Pancreas (tissue), 10 donors: ENCODE measurements at places on chromosomes 16 and 17. TPM values are rescaled to one million over a fixed set of nuclear protein-coding genes. Genes with fewer than 3 reads are reported as not detected.
A peak's percentile ranks its signal among the peaks of the same experiment; 100 is the strongest.

- no peaks in the 10 kb centered on the region for H3K36me3 ChIP-seq
- peaks cover 4% of the 10 kb centered on the region for H3K27me3 ChIP-seq
Observed at GRCh38 chr17:13367154-13367553, 234.6 kb downstream of the HS3ST3A1 start.

GRCh38 chr16:46844771-46845170 is 13.8 kb upstream of the C16orf87 start:
- H3K27ac ChIP-seq = no peak overlapping the region
- DNase-seq = no peak
- no peaks in the 10 kb centered on the region for H3K36me3 ChIP-seq
- no peaks in the 10 kb centered on the region for H3K4me1 ChIP-seq
- no peaks in the 10 kb centered on the region for H3K27me3 ChIP-seq

GRCh38 chr17:6640536-6641246 is at the start of the genes KIAA0753 and TXNDC17:
Gene KIAA0753 (minus strand): TSS chr17:6640711. CDS start chr17:6635103, 5,608 bp downstream.
Gene TXNDC17 (plus strand): TSS chr17:6641060. CDS start chr17:6641083, 23 bp downstream.
- peak within 1 kb of the TSS; percentile 85 for H3K4me3 ChIP-seq
- H3K4me1 ChIP-seq = peaks cover 8% of the 10 kb centered on the region
- peaks cover 11% of the 10 kb centered on the region for H3K36me3 ChIP-seq
- peak; percentile 88 for DNase-seq
- H3K27me3 ChIP-seq = no peaks in the 10 kb centered on the region
- H3K27ac ChIP-seq = peak within 1 kb of the TSS; percentile 81

Gene CD79B
- total RNA-seq = 0.20 TPM

DNA sequence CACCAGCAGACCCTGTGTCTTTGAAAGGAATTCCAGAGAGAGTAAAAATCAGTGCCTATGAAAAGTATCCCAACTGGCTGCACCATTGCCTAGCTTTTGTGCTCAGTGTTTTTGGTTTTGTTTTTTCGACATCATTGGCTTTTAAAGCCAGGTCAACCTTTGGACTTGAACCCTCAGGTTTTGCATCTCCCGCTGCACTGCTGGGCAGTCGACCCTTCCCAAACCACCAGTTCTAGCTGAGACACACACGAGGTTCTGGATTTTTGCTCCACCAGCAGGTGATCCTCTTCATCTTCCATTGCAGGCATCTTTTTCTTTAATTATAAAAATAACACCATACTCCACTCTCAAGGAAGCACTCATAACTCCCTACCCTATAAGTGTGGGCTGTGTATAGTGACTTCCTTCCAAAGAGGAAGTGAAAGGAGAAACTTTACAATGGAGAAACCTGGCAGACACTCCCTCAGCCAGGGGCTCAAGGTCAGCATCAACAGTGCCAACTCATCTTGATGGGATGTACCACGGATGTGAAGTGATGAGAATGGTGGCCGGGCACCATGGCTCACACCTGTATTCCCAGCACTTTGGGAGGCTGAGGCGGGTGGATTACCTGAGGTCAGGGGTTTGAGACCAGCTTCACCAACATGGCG is 57.8 kb downstream of the BMERB1 start:
- DNase-seq = no peak
- H3K4me3 ChIP-seq = no peak overlapping the region
- no peak overlapping the region for H3K27ac ChIP-seq
- no peaks in the 10 kb centered on the region for H3K27me3 ChIP-seq
- no peaks in the 10 kb centered on the region for H3K36me3 ChIP-seq

Gene SLC2A4
- 0.32 TPM for total RNA-seq

DNA sequence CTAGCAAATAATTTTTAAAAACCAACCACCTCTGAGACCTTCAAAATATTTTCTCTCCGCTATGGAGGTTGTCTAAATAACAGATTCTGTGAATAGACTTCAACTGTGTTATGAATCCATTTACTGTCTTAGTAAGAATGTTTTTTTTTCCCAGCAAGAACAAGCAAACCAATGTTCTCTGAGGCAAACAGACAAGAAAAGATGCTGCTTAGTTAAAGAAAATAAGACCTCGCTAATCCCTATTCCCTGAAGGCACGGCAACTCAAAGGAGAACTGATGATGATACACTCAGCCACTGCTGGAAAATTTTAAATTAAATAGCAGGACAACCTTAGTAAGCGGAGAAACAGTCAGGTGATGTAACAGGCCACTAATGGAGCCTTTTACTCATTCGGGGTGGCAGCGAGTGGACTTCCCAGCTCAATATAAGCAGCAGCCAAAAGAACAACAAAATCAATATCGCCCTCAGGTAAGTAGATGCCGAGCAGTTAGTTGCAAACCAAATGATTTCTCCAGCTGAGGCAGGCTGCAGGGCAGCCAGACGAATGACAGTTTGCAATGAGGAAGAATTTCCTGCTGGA is 81.8 kb downstream of the CPPED1 start:
- H3K27me3 ChIP-seq = no peaks in the 10 kb centered on the region
- H3K27ac ChIP-seq = no peak overlapping the region

Gene HS3ST3B1
- 0.65 TPM for total RNA-seq

Gene FLCN
- 42.1 TPM for total RNA-seq

Gene CA5A
- not detected for total RNA-seq

DNA sequence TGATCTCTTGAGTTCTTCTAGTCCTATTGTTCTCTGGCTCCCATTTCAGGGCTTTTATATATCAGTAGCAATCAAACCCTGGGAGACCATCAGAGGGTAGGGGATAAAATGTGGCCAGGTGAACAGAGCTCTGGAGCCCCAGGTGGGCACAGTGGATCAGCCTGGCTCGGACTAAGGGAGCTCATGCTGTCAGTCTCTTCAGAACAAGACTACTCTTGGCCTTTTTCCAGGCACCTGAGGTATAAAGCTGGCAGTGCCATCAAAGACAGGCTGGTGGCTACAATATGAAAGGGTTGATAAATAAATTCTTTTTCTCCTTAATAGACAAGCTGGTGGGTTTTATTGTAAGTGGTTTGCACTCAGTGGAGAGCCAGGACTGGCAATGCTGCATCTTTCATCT is 160.0 kb upstream of the CCL2 start:
- no peak for DNase-seq
- no peaks in the 10 kb centered on the region for H3K36me3 ChIP-seq
- no peak overlapping the region for H3K27ac ChIP-seq
- H3K4me1 ChIP-seq = no peaks in the 10 kb centered on the region
- no peak overlapping the region for H3K4me3 ChIP-seq
- no peaks in the 10 kb centered on the region for H3K27me3 ChIP-seq

DNA sequence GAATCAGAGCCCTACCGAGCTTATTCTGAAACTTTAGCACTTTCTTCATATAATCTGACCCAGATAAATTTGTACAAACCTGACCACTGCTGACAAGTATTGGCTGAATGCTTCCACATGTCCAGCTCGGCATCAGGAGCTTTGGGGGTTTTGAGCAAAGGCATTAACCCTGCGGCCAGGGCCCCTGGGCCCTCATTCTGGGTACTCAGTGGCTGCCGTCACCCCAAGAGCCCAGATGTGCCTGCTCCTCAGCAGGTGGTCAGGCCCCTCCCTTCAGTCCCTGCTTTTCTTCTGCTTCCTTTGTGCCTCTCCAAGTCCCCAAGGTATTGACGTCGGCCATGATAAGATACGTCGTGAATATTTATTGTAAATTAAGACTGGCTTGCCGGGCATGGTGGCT is 47.3 kb upstream of the CHMP6 start:
- no peaks in the 10 kb centered on the region for H3K27me3 ChIP-seq
- H3K4me3 ChIP-seq = no peak overlapping the region
- no peak for DNase-seq
- H3K27ac ChIP-seq = no peak overlapping the region

DNA sequence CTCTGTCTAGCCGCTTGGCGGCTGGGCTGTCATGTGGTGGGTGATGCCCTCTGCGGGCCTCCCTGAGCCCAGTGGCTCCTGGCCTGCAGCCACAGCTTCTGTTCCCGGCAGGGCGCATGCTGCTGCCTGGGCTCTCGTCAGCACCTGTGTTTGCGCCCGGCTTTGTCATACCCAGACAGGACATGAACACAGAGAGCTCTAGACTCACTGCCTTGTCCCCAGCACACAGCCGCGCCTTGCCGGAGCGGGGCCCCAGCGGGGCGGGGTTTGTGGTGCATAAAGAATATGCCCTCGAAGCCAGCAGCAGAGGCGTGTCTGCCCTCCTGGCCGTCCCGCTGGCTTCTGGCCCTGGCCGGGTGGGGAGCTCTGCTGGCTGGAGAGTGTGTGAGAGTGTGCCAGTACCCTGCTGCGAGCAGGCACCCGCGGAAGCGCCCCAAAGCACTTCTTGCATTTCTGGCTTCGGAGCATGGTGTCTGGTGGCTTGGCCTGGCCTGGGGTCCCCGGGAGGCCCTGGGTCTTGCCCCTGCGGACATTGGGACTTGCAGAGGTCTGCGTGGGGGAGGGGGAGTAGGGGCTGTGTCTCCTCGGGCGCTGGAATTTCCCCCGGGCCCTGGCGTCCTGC is 14.4 kb downstream of the ASPSCR1 start:
- peak; percentile 87 for DNase-seq
- H3K27me3 ChIP-seq = no peaks in the 10 kb centered on the region
- H3K36me3 ChIP-seq = no peaks in the 10 kb centered on the region
- peaks cover 15% of the 10 kb centered on the region for H3K4me1 ChIP-seq

DNA sequence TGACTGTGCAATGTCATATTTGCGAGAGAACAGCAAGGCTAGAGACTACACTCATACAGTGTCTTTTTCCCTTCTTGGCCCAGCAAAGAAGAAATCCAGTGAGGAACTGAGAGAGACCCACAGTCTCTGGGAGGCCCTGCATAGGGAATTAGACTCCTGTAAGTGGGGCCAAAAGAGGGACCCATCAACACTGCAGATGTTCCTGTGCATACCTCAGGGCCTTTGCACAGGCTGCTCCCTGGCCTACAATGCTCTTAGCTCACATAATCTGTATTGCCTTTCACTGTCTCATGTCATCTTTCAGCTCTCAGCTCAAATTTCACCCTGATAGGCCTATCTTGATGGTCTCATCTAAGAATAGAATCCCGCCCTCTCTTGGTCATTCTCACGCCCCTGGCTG is 9.2 kb downstream of the SYCE1L start:
- H3K27ac ChIP-seq = no peak overlapping the region
- H3K27me3 ChIP-seq = no peaks in the 10 kb centered on the region
- H3K4me3 ChIP-seq = no peak overlapping the region
- no peaks in the 10 kb centered on the region for H3K36me3 ChIP-seq
- H3K4me1 ChIP-seq = no peaks in the 10 kb centered on the region
- no peak for DNase-seq

GRCh38 chr17:15498107-15498506 is 30.7 kb upstream of the CDRT4 start:
- no peak overlapping the region for H3K4me3 ChIP-seq
- H3K4me1 ChIP-seq = no peaks in the 10 kb centered on the region
- H3K27ac ChIP-seq = no peak overlapping the region
- no peak for DNase-seq

GRCh38 chr16:73265935-73266334 is 218.0 kb upstream of the ZFHX3 start:
- H3K4me1 ChIP-seq = no peaks in the 10 kb centered on the region
- DNase-seq = no peak
- no peaks in the 10 kb centered on the region for H3K27me3 ChIP-seq
- H3K36me3 ChIP-seq = no peaks in the 10 kb centered on the region
- no peak overlapping the region for H3K4me3 ChIP-seq

- no peaks in the 10 kb centered on the region for H3K4me1 ChIP-seq
- H3K27me3 ChIP-seq = no peaks in the 10 kb centered on the region
- peak within 1 kb of the TSS; percentile 50 for H3K4me3 ChIP-seq
- no peaks in the 10 kb centered on the region for H3K36me3 ChIP-seq
- H3K27ac ChIP-seq = peak within 1 kb of the TSS; percentile 46
Observed at GRCh38 chr17:42422958-42423712, at the start of gene CAVIN1. Gene CAVIN1 (minus strand): TSS chr17:42423256. CDS start chr17:42423097, 159 bp downstream.

Gene FSCN2
- 11.1 TPM for total RNA-seq

Gene RNF222
- total RNA-seq = not detected

- H3K27ac ChIP-seq = no peak overlapping the region
- H3K4me1 ChIP-seq = no peaks in the 10 kb centered on the region
- no peak for DNase-seq
- H3K27me3 ChIP-seq = no peaks in the 10 kb centered on the region
- H3K36me3 ChIP-seq = no peaks in the 10 kb centered on the region
- H3K4me3 ChIP-seq = no peak overlapping the region
Observed at GRCh38 chr16:31360251-31360650, 5.3 kb downstream of the ITGAX start.

- DNase-seq = no peak
- H3K27me3 ChIP-seq = no peaks in the 10 kb centered on the region
- no peaks in the 10 kb centered on the region for H3K4me1 ChIP-seq
- H3K36me3 ChIP-seq = no peaks in the 10 kb centered on the region
- H3K27ac ChIP-seq = no peak overlapping the region
Observed at GRCh38 chr16:89670496-89671431, 13.1 kb downstream of the SPATA33 start.

GRCh38 chr16:19005561-19006445 is 22.1 kb downstream of the TMC7 start:
- H3K27me3 ChIP-seq = no peaks in the 10 kb centered on the region
- H3K4me3 ChIP-seq = no peak overlapping the region
- H3K36me3 ChIP-seq = no peaks in the 10 kb centered on the region
- DNase-seq = no peak
- no peak overlapping the region for H3K27ac ChIP-seq

DNA sequence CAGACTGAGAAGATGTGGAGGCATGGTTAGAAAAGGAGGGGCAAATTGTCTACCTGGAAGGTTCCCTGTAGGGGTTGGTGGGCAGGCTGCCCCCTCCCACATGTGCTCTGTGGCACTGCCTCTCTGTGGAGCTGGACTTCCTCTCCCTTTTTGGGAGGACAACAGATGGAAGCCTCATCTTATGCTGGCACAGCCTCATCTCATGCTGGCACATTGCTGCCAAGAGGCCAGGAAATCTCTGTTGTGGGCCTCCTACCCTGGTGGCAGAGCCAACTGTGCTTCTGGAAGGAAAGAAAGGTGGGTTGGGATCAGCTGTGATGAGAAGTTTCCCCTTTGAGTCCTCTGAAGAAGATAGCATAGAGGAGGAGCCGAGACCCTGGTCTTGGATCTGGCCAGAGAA is 19.7 kb upstream of the BRD7 start:
- no peaks in the 10 kb centered on the region for H3K36me3 ChIP-seq
- no peaks in the 10 kb centered on the region for H3K4me1 ChIP-seq
- no peak overlapping the region for H3K4me3 ChIP-seq
- no peak for DNase-seq

Gene MILR1
- 1.1 TPM for total RNA-seq

DNA sequence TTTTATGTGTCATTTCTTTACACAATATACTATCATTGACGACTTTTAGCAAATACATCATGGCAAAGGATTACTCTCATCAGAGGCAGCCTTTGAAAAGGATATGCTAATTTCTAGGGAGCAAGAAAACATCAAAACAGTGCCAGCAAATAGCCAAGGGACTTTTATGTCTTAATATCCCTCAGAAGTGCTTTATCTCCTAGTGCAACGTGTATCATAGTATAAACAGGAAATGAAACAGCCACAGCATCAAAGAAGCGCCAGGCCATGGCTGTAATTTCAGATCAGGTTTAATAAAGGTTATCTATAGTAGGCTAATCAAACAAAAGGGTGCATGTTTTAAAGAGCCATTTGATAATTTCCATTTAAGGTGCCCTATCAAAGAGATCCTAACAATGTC is 159.9 kb downstream of the AXIN2 start:
- no peaks in the 10 kb centered on the region for H3K36me3 ChIP-seq
- no peaks in the 10 kb centered on the region for H3K4me1 ChIP-seq
- no peaks in the 10 kb centered on the region for H3K27me3 ChIP-seq
- DNase-seq = no peak

Gene PLEKHM1
- total RNA-seq = 16.7 TPM

DNA sequence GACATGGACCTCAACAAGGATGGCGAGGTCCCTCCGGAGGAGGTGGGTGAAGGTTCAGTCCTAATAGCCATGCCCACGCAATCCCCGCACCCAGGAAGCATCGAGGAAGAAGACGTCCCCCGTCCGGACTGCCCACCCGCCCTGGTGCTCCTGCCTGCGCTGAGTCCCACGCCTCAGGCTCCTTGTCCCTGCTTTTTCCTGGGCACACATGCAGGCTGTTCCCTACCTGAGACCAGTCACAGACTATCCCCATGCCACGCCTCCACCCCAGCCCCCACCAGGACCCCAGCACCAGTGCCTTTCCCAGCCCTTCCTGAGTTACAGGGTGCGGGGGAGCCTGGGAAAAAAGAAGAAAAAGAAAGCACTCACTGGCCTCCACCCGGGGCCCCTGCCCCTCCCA is 9.0 kb downstream of the FKBP10 start:
- H3K27ac ChIP-seq = no peak overlapping the region
- no peaks in the 10 kb centered on the region for H3K27me3 ChIP-seq
